ENCODE measurements at places on chromosomes 6 and 20.

GRCh38 chr20:46056970-46057855, 28.2 kb downstream of the SLC12A5 start:
- DNase-seq = no peak

DNA sequence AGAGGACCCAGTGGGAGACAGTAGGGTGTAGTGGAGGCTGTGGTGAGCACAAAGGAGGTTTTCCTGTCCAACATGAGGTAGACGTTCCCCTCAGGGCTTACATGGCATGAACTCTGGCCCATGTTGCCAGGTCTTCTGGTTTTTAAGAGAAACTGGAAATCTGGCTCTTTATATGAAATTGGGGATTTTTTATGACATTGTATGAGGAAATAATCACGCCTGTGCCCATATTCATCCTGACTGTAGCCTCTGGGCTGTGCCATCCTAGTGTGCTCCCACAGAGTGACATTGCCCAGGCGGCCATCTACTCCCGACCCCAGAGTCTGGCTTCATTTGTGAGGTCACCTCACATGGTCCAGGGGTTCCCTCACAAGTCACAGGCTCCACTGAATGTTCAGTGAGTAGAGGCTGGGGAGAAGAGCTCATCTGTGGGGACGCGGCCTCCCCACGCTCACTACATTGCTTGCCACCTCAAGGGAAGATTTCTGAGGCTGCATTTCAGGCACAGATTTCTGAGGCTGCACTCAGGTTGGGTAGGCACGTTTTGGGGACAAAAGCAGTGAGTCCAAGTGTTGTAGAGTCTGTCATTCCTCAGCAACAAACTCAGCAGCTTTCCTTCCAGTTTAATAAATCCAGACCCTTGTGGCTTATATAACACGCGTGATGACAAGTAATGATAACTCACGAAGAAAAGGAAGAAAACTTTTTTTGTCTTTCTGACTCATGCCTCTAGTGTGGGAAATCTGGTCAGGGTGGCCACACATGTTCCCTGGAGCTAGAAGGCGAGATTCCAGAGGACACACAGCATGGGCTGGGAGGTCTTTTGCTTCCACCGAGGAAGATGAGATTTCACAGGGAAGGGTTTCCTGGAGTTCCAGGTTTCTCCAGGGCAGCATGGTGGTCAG, 41.7 kb downstream of the SLC24A3 start:
- DNase-seq = no peak

- DNase-seq = no peak
Measured at GRCh38 chr6:157791450-157791849, 31.6 kb upstream of the SNX9 start.

- DNase-seq = no peak
Measured at GRCh38 chr20:40641202-40641601, 47.8 kb downstream of the MAFB start.

DNA sequence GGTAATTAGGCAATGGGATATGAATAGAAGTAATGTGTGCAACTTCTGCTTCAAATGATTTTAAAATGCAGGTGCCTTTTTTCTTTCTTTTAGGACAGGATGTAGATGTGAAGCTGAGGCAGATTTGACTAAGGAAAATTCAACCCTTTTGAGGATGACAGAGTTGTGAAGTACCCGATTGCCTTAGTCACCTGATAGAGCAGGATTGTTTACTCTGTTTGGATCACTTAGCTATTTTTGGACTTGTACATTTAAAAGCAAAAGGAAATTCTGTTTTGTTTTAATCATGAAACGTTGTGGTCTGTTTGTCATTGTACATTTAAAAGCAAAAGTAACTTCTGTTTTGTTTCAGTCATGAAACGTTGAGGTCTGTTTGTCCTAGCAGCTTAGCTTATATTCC, 143.4 kb downstream of the FAM83B start:
- DNase-seq = no peak

Measured in brain pericyte (primary cell).